AML-193 (cell line): ENCODE measurements at places on chromosomes 13 and 19.

GRCh38 chr19:57008432-57008831 is 111.4 kb upstream of the USP29 start:
- no peak for DNase-seq

DNA sequence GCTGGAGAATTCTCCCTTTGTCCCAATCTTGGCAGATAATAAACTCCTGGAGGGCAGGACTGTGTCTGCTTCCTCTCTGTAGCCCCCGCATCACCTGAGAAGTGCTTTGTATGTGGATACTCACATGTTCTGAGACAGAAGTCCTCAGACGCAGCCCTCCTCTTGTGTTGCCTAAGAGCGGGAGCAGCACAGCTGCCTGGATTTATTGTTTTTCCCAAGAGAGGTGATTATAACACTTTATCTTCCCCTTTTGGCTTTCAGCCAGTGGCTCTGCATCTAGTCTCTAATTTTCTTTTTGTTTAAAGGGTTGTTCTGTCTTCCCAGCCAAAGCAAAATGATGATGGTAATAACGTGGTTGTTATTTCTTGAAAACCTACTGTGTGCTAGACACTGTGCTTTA is 36.1 kb downstream of the OLFM4 start:
- no peak for DNase-seq

- no peak for DNase-seq
Measured at GRCh38 chr19:12112701-12113100, 27.4 kb downstream of the ZNF20 start.

GRCh38 chr13:98228661-98229341 is 51.7 kb upstream of the RNF113B start:
- DNase-seq, result no peak

DNA sequence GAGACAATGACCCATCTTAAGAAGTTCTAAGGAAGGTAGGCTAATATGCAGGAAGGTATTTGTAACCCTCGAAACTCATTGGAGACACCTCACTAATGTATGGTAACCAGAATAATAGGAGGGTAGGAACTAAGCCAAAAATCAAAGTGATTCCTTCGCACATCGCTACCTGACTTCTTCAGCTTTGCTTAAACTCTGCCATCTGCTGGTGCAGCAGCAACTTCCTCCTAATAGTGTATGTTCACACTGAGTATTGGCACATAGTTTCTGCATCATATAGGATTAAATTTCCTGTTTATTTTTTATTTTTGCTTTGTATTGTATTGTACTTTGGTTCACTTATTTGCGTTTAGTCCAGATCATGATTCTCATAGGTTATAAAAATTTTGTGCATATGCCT is 676.2 kb downstream of the GPC5 start:
- DNase-seq, result peak; percentile 46

GRCh38 chr19:39083983-39084731 is at the start of gene ACP7:
ACP7 (plus strand) TSS chr19:39084368; CDS start chr19:39085270, 902 bp downstream.
- DNase-seq, result no peak

DNA sequence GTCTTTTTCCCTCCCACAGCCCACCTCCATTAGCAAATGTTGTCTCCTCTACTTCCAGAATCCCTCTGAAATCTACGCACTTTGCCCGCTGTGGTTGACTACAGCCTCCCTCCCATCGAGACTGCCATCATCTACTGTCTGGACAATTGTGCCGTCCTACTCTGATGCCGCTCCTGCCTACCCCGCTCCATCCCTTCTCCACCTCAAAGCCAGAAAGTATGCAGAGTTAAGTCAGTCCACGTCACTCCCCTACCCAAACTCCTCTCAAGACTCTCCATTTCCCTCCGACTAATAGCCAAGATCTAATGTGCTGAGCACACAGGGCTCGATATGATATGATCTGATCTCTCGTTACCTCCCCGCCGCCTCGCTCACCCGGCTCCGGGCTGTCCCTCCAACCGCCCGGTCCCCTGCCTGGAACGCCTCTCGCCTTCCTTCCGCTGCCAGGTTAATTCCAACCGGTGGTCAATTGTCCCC is 556 bp downstream of the CACTIN start:
- no peak for DNase-seq

- no peak for DNase-seq
Measured at GRCh38 chr19:29629836-29630534, 23.9 kb downstream of the POP4 start.

GRCh38 chr19:3073159-3073563 is 10.9 kb upstream of the TLE5 start:
- DNase-seq, result no peak

- peak; percentile 34 for DNase-seq
Measured at GRCh38 chr19:55088543-55089341, 13.1 kb downstream of the EPS8L1 start.

GRCh38 chr13:77038907-77039480 is 12.0 kb upstream of the FBXL3 start:
- DNase-seq, result no peak

DNA sequence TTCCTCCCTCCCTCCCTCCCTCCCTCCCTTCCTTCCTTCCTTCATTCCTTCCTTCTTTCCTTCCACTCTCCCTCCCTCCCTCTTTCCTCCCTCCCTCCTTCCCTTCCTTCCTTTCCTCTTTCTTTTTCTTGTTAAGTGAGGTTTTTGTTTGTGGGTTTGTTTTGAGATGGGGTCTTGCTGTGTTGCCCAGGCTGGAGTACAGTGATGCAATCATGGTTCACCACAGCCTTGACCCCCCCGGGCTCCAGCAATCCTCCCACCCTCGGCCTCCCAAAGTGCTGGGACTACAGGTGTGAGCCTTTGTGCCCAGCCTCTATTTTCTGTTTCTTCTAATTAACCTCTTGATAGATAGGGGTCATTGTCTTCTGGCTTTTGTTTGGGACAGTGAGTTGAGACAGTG is 19.4 kb downstream of the ELAVL3 start:
- no peak for DNase-seq

GRCh38 chr13:65268009-65268408 is 1962.1 kb downstream of the PCDH9 start:
- DNase-seq, result no peak

- no peak for DNase-seq
Measured at GRCh38 chr13:105602956-105603670, 932.3 kb downstream of the EFNB2 start.

GRCh38 chr13:45361596-45362206 is 20.7 kb upstream of the TPT1 start:
- no peak for DNase-seq

GRCh38 chr13:110393761-110394160 is 86.7 kb downstream of the COL4A2 start:
- DNase-seq, result no peak

GRCh38 chr13:106515635-106516254 is 19.7 kb downstream of the EFNB2 start:
- no peak for DNase-seq

- no peak for DNase-seq
Measured at GRCh38 chr13:93723316-93723715, 496.7 kb downstream of the GPC6 start.

- no peak for DNase-seq
Measured at GRCh38 chr19:14565765-14566711, 5.8 kb downstream of the NDUFB7 start.

DNA sequence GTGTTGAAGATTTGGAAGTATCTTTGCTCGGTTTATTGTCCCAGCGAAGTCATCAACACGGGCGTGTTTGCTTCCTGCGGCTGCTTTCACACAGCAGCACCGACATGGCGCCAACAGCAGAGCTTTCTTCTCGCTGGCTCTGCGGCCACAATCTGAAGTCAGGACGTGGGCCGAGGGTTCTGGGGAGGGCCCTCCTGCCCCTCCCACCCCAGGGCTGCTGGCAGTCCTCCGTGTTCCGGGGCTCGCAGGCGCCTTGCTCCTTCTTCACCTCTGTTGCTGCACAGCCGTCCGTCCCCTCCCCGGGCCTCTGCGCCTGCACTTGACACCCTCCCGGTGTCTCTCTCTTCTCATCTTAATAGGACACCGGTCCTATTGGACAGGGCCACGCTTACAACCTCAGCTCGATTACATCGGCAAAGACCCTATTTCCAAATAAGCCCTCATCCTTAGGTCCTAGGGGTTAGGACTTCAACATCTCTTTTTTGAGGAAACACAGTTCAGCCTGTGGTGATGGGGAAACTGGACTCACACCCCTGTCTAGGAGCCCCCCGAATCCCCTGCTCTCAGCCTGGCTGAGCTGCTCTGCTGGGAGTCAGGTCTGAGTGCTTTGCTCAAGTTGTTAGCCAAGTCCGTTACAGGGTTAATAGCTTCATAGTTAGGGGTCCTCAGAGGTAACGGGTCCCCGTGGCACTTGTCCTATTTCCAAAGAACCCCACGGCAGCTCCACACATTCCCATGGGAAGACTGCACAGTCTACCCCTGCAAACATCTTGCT is 2.7 kb upstream of the TEX29 start:
- DNase-seq, result no peak

DNA sequence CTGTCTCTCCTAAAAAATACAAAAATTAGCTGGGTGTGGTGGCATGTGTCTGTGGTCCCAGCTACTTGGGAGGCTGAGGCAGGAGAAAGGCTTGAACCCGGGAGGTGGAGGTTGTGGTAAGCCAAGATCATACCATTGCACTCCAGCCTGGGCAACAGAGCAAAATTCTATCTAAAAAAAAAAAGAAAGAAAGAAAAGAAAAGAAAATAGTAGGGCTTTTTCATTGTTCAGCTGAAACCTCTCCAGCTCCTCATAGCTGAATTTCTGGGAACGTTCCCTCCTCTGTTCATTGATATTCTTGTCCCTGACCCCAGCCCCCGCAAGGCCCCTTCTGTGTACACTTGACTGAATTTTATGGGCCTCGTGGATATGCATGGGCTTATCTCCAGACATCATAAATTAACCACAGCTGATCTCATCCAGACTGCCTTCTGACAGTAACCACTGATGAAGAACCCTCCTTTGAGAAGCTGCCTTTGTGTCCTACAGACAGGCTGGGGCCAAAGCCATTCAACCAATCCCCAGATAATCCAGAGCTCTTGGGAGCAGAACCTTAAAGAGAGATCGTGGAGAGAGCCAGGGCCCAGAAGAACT is at the start of gene ELSPBP1:
Gene ELSPBP1 (plus strand): TSS at position 424 of the 594 bp plus-strand sequence. CDS start 14,036 bp downstream, outside the sequence.
- DNase-seq, result no peak

GRCh38 chr19:54137699-54138488 is at the start of gene CNOT3:
CNOT3 (plus strand) TSS chr19:54137762; CDS start chr19:54142979, 5,217 bp downstream.
- no peak for DNase-seq

- DNase-seq, result no peak
Measured at GRCh38 chr13:32038343-32038742, 6.8 kb downstream of the FRY start.

GRCh38 chr13:49679246-49679645 is 12.0 kb downstream of the EBPL start:
- DNase-seq, result peak; percentile 41

DNA sequence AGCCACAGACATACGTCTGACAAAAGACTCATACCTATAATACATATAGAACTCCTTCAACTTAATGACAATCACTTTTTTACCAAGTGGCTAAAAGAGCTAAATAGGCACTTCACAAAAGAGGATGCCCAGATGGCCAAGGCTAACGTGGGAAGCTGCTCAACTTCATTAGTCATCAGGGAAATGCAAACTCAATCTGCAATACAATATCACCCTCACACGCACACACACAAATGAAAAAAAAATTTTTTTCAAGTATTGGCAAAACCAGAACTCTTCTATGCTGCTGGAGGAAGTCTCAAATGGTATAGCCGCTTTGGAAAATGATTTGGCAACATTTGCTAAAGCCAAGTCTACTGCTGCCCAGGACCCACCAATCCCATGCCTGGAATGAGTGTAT is 14.6 kb upstream of the DNMT1 start:
- no peak for DNase-seq

DNA sequence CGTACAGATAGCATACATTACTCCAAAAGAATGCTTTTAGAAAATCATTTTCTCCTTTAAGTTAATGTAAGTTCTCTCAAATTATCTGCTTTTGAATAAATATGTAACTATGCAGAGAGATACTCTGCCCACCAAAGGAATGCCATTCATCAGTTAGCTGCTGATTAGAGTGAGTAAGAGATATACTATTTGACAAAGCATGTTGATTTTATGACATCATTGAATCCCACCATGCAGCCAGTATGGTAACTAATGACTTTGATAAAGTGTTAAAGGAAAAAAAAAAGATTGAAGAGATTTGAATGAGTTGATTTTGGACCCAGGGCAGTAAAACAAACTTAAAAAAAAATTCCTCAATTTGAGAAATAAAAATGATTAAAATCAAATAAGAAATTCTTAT is 521.5 kb downstream of the SLITRK6 start:
- DNase-seq, result no peak

DNA sequence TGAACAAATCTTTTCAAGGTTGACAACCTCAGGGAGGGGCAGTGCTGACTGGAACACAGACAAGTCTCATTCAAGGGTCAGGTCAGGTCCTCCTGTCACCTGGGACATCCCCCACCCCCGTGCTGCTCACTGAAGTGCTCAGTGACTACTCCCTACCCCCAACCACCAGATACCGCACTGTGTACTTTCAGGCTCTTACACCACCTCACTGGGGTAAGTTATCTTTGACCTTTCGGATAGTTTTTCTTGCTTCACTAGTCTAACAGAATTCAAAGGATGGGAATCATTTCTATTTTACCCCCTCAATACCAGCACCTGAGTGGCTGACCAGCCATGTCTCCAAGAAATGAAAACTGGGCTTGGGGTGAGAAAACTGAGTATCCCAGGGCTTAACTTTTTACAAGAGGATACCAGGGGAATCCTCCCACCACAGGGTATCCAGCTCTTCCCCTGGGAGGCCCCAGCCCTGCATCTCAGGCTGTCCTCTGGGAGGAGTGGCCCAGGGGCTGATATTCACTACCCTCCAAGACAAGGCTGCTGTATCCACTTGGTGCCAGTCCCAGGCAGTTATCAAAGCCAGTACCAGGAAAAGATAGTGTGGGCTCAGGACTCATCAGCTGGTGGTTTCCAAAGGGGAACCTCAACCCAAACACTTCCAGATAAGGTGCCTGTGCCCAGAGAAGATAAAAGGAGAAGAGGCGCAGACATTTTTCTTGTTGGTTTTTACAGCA is 2.1 kb downstream of the ZNF563 start:
- DNase-seq, result no peak

GRCh38 chr13:35191883-35192282 is 249.8 kb downstream of the NBEA start:
- no peak for DNase-seq

DNA sequence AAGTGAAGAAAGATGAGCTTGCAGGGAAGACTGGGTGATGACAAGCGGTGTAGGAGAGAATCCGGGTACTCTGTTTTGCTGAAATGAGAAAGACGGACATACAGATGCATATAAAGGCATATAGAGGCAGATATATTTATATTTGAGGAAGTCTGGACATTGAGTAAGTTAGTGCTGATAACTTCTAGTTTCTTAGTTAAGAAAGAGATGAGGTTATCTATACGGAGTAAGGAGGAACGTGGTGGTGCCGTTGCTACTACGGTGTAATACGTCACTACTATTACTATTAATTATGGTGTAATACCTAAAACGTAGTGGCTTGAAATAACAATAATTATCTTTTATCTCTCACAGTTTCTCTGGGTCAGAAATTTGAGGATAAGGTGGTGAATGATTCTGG is 9.8 kb upstream of the CPB2 start:
- no peak for DNase-seq

- peak; percentile 55 for DNase-seq
Measured at GRCh38 chr13:79171141-79172061, 234.7 kb downstream of the RBM26 start.

GRCh38 chr13:37645181-37645740 is 46.7 kb upstream of the POSTN start:
- no peak for DNase-seq
